Hematopoietic multipotent progenitor cell treated with erythropoietin and hydrocortisone succinate and interleukin-3 and kit ligand, for 15 days (in vitro differentiated cells): ENCODE measurements at places on chromosomes 2 and 18.

- no peak for DNase-seq
Observed at GRCh38 chr2:144431392-144431783, 88.5 kb downstream of the ZEB2 start.

DNA sequence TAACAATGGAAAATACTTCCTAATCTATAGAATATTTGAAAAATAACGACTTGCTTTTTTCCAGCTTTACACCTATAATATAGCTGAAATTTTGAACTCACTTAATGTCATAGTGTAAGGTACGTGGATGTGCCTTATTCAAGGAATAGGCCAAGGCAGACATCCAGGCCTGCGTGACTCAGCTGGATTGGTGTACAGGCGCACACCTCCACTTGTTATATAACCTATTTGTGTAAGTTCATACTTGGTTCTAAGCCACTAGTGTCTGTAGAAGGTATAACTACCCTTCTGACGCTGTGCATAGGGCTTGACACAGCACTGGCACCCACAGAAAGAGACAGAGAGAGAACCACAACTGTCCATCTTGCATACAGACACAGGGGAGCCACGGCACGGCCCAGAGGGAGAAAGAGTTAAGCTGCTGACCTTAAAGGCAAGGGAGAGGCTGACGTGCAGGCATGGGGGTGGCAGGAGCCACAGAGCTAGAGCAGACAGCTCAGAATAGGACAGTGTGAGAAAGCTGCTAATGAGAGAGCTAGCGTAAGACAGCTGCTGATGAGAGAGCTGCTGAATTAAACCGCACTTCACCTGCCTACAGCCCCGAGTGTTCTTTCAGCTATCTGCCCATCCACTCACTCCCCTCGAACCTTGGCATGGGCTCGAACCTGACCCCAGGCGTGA lies 16.1 kb downstream of the CCDC178 start:
- no peak for DNase-seq

GRCh38 chr2:61770298-61770697 lies 83.6 kb downstream of the FAM161A start:
- no peak for DNase-seq

DNA sequence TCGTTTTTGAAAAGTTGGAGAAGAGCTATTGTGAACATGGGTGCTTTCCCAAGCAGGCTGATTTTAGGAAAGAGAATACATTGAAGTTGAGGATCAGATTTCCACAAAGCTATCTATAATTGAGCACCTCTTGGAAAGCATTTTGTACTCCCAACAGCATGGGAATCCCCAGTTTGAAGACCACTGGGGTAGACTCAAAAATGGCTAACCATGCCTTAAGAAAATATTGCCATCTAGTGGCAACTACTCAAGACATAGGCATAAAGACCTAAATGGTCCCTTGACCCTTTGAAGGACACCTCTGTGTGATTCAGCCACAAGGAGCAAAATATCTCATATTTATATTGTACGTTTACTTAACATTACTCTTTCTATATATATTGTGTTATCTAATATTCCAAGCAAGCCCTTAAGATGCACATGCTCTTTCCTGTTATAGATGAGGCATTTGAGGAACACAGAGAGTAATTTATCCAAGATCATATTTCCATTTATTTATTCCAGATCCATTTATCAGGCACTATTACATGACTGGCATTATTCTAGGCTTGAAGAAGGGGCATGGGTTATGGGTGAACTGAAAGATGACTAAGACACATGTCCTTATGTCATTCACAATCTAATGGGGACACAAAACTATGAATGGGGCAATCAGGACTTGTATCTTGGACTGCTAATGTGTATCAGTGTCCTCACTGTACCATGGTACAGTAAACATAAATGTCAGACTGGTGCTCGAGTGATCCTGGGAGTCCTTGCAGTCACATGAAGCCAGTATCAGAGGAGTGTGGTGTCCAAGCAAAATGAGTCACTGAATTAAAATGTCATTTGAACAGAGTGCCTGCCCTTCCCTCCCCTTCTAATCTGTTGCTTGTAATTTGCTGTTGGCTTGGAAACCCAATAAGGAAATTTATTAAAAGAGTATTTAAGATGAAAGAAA lies 121.0 kb upstream of the XPO1 start:
- DNase-seq, result peak; percentile 34

GRCh38 chr2:188902901-188903491 lies 71.2 kb upstream of the COL3A1 start:
- no peak for DNase-seq

GRCh38 chr18:9244376-9244775 lies 90.2 kb upstream of the TWSG1 start:
- no peak for DNase-seq

DNA sequence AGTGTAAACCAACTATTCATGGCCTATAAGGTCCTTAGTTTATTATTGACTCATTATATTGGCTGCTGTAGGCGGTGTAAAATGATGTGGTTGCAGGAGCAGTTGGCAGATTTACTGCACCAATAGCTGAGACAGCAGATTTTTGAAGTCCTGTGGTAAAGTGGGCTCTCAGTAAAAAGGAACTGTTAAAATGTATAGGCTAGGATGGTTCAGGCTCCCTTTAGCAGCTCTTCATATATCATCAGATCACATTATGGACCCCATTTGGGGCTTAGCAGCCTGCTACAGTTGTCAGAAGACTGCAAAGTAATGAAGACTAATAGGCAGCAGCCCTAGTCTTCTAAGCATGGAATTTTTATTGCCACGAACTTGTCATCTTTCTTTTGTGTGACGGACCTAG lies 27.8 kb downstream of the MTX2 start:
- no peak for DNase-seq

DNA sequence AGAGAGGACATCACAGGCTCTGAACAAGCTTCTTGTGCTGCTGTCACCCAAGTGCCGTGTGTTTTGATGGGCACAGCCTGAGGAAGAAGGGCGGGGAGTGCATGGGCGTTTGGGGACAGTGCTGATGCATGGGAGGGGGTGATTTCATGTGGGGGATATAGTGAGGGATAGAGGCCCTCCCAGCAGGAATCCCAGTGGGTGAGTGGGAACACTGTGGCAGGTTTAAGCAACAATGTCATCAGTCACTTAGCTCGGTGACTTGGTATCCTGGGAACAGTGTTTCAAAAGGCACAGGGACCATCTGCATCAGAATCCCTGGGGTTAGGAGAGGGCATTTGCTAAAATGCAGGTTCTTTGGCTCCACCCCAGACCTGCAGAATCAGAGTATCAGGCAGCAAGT lies 609 bp downstream of the SIGLEC15 start:
- DNase-seq, result no peak

DNA sequence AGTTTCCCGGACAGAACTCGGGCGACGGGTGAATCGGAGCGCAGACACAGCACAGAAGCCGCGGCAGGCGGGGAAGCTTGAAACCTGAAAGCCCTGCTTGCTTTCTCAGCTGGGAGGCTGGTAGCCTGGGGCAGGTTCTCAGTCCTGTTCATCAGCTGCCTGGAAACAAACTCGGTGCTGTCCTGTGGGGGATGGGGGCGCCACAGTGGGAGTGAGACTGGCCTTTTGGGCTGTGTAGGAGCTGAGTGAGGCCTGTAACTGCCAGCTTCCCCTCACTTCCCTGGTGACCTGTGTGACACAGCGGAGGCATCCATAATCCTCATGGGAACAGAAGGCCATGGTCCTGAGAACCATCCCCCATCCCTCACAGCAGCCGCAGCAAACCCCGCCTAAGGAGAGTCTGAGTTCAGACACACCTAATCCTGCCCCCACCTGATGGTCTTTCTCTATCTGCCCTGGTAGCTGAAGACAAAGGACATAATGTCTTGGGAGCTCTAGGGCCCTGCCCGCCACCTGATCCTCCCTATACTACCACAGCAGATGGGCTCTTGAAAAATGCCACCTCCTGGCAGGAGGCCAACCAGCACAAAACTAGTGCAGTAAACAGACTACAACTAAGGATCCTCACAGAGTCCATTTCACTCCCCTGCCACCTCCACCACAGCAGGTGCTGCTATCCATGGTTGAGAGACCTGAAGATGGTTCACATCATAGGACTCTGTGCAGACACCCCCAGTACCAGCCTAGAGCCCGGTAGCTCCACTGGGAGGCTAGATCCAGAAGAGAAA lies 52.7 kb upstream of the LDLRAD4 start:
- no peak for DNase-seq

- DNase-seq, result no peak
Observed at GRCh38 chr2:11227595-11227994, 72.3 kb downstream of the SLC66A3 start.

DNA sequence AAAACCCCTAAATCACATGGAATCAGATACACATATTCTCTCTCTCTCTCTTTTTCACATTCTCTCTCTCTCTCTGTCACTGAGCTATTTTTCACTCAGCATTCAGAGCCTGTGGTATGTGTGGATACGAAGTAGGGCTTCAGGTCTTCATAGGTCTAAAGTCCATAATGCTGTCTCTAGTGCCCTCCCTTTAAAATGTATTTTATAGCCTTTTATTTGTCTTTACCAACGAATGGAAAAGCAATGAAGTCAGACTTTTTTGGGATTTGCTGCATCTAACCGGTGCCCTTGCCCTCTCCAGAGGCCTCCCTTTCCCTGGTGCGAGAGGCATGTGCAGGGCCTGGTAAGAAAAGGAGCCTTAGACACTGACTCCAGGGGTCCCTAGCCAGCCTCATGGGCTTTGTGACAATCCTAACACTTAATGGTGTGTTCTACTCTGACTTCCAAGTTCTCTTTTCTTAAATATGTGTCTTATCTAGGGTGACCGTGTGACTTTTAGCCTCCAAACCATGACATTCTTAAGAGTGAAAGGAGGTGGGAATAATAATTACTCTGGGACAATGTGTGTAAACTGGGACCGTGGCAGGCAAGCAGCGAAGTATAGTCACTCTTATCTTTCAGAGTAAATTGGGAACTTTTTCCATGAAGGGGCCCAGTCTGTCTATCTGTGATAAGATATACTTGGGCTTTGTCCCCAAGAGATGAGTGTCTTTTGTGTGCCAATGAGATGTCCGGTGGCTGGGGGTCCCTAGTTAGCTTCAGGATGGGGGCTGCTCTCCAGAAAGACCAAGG lies 101.1 kb downstream of the B3GNT2 start:
- peak; percentile 53 for DNase-seq

- DNase-seq, result no peak
Observed at GRCh38 chr2:3141696-3142095, 235.9 kb downstream of the EIPR1 start.

DNA sequence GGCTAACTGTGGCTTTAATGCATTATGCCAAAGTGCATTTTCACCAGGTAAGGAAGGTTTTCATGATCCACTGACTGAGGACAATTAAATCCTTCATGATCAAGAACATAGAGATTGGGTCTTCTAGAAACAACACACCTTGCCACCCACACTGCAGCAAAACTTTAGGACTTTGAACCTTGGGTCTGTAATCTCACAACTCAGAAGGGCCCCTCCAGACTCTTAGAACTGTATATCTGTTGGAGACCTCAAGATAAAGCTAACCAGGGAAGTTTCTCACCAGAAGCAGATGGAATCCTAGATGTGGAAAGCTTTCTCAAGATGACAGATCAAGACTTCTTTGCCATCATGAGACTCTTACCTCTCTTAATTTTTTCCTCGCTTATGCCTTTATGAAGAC lies 42.5 kb upstream of the MAT2A start:
- no peak for DNase-seq

DNA sequence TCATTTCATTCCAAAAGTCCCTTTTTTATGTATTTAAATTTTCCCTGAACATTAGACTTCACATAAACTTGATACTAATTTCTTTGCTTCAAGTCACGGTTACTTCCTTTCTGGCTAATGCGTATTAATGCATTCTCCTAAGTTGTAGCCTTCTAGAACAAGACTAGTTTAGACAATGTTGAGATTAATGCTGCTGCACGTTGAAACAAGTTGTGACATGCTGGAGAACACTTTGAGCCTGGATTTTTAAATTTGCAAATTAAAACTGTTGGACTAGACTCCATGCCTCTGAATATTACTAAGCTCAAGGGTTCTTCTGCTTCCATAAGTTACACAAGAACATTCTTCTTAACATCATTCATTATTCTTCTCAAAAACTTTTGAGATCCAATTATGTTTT lies 29.1 kb downstream of the ID2 start:
- no peak for DNase-seq

GRCh38 chr2:109045505-109045904 lies 56.5 kb upstream of the EDAR start:
- DNase-seq, result no peak

- DNase-seq, result no peak
Observed at GRCh38 chr2:8479298-8479697, 202.6 kb upstream of the ID2 start.

DNA sequence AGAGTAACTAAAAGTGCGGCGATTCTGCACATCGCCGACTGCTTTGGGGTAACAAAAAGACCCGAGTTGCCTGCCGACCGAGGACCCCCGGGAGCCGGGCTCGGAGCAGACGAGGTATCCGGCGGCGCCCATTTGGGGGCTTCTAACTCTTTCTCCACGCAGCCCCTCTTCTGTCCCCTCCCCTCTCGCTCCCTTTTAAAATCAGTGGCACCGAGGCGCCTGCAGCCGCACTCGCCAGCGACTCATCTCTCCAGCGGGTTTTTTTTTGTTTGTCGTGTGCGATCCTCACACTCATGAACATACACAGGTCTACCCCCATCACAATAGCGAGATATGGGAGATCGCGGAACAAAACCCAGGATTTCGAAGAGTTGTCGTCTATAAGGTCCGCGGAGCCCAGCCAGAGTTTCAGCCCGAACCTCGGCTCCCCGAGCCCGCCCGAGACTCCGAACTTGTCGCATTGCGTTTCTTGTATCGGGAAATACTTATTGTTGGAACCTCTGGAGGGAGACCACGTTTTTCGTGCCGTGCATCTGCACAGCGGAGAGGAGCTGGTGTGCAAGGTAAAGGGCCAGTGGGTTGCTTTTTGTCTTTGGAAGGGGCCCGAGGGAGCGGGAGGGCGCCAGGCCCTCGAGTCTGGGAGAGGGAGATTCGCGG lies 1.4 kb downstream of the TRIB2 start:
- DNase-seq, result no peak

- no peak for DNase-seq
Observed at GRCh38 chr18:79197531-79197930, 128.3 kb downstream of the ATP9B start.
